WTC11 (cell line): ENCODE measurements at places on chromosomes 1 and 21. TPM values are rescaled to one million over a fixed set of nuclear protein-coding genes. Genes with fewer than 3 reads are reported as not detected.

DNA sequence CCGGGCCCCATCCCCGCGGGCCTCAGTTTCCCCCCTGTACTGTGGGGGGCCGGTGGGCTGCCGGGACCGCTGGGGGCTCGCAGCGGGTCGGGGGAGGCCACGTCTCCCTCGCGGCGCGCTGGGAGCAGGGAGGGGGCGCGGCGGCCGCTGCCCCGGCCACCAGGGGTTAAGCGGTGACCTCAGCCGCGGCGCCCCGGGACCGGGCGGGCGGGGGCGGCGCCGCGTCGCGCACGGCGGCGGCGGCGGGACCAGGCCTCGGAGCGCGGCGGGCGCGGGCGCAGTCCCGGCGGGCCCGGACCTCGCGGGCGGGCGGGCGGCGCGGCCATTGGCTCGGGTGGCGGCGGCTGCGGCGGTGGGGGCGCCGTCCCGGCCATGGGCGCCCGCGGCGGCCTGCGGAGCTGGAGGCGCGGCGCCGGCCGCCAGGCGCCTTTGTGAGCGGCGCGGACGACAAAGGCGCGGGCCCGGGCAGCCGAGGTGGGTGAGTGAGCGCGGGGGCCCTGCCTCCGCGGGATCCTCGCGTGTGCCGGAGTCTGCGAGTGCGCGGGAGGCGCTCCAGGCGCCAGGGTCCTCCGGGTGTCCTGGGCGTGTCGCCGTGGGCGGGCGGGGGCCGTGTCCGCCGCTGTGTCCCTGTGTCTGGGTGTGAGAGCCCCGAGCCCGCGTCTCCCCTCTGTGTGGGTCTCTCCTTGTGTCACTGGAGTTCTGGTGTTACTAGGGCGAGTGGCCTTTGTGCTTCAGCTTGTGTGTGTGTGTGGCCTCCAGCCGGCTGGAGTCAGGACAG, at the start of gene ARHGEF10L:
TSS of gene ARHGEF10L (plus strand) at position 222 of the 778 bp plus-strand sequence. CDS start 40,898 bp downstream, outside the sequence.
- DNase-seq: no peak

DNA sequence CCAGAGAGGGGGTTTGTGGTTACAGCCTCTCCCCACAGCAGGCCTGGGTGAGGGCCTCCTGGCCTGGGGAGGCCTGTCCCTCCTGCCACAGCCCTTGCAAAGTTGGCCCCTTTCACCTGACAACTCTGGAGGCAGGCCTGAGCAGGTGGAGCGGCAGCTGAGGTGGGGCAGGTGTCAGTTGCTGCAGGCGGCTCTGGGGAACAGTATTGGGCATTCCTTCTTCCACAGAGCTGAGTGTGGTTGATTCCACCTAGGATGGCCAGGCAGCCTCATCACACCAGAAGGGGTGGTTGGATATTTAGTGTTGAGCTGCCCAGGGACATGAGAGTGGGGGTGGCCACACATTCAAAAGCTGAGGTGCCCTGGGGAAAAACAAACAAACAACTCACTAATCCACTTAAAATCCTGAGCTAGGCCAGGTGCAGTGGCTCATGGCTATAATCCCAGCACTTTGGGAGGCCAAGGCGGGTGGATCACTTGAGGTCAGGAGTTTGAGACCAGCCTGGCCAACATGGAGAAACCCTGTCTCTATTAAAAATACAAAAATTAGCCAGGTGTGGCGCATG, 31.1 kb downstream of the PIGP start:
- no peak for DNase-seq

DNA sequence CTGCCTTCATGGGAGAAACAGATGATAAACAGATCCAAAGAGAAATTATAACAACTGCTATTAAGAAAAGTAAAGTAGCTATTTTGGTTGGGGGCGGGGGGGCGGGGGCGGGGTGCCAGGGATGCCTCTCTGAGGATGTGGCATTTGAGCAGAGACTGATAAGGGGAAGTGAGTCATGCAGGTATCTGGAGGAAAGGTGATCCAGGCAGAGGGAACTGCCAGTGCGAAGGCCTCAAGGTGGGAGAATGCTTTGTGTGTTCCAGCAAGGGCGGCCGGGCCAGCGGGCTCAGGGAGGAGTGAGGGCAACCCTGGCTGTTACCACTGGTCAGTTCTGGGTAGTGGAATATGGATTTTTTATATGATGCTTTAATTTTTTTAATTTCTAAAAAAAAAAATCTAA, 7.0 kb upstream of the TNFRSF1B start:
- DNase-seq: no peak

Gene KCNJ10
- total RNA-seq: 1.4 to 1.6 TPM (median 1.4 TPM) in 3 replicates

Gene FALEC
- 0.71 to 1.2 TPM (median 1.0 TPM) in 3 replicates for total RNA-seq

DNA sequence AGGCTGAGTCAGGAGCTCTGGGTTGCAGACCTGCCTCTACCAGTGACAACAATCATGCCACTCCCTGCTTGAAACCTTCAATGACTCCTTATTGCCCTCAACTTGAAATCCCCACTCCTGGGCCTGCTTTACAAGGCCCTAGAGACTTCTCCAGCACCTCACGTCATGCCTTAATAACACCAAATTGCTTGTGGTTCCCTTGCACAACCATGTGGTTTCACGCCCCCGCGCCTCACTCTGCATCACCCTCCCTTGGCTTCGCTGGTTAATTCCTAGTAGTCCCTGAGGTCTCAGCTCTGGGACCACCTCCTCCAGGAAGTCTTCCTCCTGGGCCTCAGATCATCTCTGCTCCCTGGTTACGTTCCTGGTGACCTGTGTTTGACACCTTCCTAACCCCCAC, 33.0 kb downstream of the EPHA2 start:
- DNase-seq: no peak

GRCh38 chr1:87044840-87045239, 130.4 kb downstream of the HS2ST1 start:
- DNase-seq: no peak

GRCh38 chr1:157252473-157252872, 114.3 kb upstream of the ETV3 start:
- DNase-seq: no peak

- no peak for DNase-seq
Measured at GRCh38 chr1:232477728-232478127, 152.2 kb downstream of the SIPA1L2 start.

Gene ADCY10
- 0.07 to 0.34 TPM in 2 of 3 replicates, not detected in the other for total RNA-seq

DNA sequence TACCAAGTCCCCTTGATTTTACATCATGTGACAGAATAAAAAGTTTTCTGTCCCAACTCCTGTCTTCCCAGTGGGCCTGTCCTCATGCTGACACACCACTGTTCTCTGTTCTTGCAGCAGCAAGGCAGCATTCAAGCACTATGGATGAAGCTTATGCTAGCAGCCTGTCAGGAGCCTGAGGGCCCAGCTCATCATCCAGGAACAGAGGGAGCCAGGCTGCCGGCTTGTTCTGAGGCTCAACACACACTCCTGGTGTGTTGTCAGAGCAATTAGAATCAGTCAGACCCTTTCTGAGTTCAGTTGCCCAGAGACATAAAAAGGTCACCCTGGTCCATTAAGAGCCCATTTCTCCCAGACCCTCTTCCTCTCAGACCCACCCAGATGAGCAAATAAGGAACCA, 282.9 kb downstream of the SEC16B start:
- no peak for DNase-seq

Gene POLR3GL
- total RNA-seq: 3.8 to 8.3 TPM (median 6.7 TPM) in 3 replicates

GRCh38 chr1:63969441-63969901, 195.7 kb downstream of the ROR1 start:
- DNase-seq: no peak

Gene CAMK2N1
- total RNA-seq: 10.0 to 10.9 TPM (median 10.1 TPM) in 3 replicates

- DNase-seq: peak; percentile 52
Measured at GRCh38 chr21:43815107-43815613, 25.8 kb downstream of the RRP1 start.

Gene SELL
- total RNA-seq: 0.26 to 0.85 TPM (median 0.41 TPM) in 3 replicates

Gene RNF115
- 8.1 to 9.2 TPM (median 9.0 TPM) in 3 replicates for total RNA-seq

DNA sequence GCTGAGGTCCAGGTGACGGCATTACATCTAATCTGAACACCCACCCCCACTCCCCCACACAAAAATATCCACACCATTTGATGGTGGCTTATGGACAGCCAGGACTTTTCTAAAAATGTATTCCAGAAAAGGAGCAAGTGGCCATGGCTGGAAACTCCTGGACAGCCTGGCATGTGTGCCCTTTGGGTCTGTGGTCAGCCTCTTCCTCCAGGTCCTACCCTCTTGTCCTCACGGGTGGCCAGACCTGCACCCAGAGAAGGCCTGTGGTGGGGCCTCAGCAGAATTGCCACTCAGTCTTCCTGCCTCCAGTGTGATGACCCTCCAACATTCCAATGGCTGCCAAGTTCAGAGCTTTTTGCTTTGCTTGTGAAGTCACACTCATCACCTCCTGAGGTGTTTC, 600.6 kb downstream of the AJAP1 start:
- DNase-seq: no peak

Gene DDI2
- total RNA-seq: 33.8 to 34.2 TPM (median 33.8 TPM) in 3 replicates

Gene MYBPH
- total RNA-seq: not detected in 3 replicates

Gene HTR6
- 0.71 to 1.2 TPM (median 0.90 TPM) in 3 replicates for total RNA-seq

DNA sequence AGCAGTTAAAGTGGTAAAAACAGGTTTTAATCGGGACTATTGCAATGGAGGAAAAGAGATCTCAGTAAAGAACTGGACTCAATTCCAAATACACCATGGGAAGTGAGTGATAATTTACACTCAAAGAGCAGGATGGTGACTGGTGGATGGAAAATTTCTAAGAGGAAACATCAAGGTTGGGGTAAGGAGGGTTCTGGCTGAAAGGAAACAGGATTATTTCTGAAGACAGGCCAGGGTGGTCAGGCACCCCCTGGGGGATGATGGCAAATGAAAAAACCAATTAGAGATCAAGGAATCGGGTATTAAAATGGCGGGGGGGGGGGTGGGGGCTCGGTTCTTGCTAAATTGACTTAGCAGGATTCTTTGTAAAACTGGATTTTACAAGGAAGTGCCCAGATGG, 12.3 kb upstream of the HSD11B1 start:
- no peak for DNase-seq

DNA sequence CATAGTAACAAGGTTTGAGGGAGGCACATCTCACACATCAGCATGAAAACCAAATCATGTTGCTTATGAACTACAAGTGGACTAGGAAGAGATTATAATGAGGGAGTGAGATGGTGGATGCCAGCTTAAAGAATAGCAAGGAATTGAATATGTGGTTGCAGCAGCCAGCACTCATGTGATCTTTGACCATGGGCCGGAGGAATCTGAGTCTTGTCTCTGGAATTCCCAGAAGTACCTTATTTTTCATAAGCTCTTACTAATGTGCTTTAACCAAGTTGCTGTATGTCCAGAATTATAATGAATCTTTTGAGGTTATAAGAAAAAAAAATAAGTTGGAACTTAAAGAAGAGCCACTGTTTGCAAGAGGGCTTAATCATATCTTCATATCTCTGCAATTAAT, 97.0 kb downstream of the DISP1 start:
- DNase-seq: no peak

DNA sequence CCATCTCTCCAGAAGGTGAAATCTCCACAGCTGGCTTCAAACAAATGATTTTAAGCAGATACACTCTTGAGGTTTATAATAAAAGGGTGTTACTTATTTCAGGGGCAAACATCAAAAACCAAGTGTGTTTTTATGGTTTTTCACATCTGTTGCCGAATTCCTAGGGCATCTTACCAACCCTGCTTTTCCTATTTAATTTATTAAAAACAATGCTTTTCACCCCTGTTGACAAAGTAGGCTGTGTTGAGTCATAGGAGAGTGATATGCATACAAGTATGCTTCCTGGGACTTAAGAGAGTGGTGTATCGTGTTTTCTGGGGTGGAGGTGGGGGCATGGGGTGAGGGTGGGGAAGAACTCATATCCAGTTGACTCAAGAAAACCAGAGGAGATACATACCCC, 29.3 kb upstream of the IL20 start:
- no peak for DNase-seq

DNA sequence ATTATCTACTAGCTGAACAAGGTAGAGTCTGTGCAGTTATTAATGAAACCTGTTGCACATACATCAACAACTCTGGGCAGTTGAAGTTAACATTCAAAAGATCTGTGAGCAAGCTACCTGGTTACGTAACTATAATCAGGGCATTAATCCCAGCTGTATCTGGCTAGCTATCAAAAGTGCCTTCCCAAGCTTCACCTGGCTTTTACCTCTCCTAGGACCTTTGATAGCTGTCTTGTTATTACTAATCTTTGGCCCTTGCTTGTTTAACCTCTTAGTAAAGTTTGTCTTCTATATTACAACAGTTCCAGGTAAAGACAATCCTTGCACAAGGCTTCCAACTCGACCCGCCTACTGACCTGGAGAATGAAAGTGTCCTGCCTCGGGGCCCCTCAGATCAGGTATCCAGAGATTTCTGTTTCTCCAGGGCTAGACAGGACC, 29.6 kb upstream of the SLC6A9 start:
- no peak for DNase-seq

DNA sequence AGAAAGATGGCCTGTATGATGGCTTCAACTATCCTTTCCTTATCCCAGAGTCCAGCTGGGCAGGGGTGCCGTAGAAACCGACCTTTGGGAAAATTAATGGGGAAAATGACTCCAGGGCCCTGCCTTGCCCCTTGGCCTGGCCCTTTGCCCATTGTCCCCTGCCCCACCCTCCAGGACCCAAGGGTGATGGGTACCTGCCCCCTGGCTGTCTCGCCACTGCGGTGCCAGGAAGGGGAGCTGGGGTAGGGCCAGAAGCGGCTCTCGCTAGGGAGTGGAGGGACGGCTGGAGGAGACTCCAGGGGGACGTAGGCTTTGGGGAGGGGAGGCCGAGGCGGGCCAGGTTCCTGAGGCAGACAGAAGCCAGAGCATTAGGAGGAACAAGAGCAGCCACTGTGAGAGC, 29.1 kb upstream of the GOLT1A start:
- DNase-seq: no peak

Gene OR2M4
- total RNA-seq: not detected in 3 replicates

Gene CLDN17
- total RNA-seq: not detected in 3 replicates

DNA sequence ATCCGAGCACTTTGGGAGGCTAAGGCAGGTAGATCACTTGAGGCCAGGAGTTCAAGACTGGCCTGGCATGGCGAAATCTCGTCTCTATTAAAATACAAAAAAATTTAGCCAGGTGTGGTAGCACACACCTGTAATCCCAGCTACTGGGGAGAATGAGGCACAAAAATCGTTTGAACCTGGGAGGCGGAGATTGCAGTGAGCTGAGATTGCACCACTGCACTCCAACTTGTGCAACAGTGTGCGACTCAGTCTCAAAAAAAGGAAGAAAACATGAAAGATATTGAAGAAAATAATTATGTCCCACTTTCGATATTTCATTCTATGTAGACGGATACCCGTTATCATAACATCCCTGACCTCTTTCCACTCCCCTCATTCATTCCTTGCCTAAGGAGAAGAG, 19.2 kb downstream of the TUT4 start:
- DNase-seq: no peak

DNA sequence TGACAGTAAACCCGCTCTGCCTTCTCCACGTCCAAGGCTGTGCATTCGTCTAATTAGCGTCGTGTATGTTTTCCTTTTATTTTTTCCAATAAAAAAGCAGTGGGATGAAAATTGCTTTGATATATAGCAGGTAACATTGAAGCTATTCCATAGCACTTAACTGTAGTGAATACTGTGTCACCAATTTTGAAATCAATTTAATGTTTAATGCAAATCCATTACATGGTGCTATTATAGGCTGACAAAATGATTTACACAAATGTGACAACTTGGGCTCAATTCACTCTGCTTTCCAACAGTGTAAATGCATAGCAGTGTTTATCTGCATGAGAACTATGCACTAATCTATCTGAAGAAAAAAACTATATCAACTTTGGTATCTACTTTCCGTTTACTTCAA, 264.8 kb downstream of the TM2D1 start:
- no peak for DNase-seq

GRCh38 chr21:45475797-45476570, 66.3 kb downstream of the SLC19A1 start:
- no peak for DNase-seq

- no peak for DNase-seq
Measured at GRCh38 chr1:160665330-160666078, 18.7 kb upstream of the SLAMF1 start.

- DNase-seq: no peak
Measured at GRCh38 chr1:116260115-116260514, 112.9 kb upstream of the ATP1A1 start.

Gene TEX35
- total RNA-seq: not detected in 3 replicates
